CD4-positive, alpha-beta T cell treated with Interleukin-6 for 4 hours (primary cell): ENCODE measurements at places on chromosomes 1 and 21.

- no peak for DNase-seq
Measured at GRCh38 chr1:51517361-51518032, 1.6 kb downstream of the EPS15 start.

GRCh38 chr1:171351961-171352360 lies 38.0 kb downstream of the FMO4 start:
- DNase-seq, result no peak

DNA sequence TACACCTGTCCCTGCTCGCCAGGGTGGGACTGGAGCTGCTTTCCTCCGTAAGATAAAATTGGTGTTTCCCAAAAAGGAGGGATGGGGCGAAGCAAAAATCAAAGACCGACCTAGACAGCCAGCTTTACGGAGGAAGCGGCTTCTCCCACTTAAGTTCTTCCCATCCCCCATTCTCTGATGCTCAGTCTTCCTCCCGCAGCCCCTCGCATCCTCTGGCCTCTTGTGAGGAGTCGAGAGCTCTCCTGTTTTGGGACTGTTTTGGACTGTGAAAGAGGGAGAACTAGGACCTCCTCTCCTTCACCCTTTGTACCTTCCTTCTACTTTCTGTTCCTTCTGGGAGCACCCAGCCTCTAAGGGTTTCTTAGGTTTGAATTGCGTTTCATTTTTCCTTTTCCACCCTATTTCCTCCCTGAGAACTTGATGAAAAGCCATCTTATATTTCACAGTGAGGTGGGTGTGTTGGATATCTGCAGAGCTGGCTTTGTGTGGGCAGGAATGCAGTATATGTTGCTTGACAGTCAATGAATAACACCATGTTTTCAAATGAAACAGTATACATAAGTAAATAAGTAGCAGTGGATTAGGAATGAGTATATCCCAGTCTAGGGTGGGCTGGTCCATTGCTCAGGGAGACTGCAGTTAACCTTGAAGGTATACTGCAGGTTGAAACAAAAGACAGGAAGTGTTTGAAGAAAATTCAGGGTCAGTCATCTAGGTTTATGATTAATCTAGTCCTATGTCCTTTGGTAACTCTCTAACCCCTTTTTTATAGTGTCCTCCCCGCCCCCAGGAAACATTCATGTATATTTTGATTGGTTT lies 848 bp downstream of the CTTNBP2NL start:
- DNase-seq, result no peak

DNA sequence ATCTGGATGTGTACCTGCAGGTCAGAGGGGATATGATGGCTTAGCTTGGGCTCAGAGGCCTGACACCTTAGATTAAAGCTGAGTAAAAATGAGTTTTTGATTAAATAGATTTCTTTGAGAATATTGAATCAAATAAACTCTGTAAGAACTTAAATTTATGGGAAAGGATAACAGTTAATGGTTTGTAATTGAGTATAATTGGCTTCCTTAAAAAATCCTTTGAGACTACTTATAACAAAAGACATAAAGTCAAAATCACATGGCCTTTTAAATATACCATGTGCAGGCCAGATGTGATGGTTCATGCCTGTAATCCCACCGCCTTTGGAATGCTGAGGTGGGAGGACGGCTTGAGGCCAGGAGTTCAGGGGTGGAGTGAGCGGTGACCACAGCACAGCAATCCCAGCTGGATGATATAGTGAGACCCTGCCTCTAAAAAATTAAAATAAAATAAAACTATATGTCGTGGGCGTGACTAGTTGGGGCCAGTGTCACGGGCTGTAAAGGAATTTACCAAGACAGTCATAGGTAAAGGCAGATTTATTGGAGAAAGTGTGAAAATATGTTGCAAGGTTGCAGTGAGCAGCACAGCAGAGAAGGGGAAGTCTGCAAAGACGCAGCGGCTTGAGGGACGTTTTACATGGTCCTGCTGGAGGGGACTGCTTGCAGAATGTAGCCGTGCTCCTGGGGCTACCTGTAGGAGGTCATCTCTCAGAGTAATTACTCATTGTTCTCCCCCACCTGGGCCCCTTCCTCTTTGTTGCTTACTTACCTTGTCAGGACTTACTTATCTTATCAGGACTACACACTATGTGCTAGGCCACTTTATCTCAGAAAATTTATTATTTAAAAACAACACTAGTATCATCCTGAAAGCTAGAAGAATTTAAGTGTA lies 122.3 kb downstream of the ZMYM4 start:
- DNase-seq, result no peak

DNA sequence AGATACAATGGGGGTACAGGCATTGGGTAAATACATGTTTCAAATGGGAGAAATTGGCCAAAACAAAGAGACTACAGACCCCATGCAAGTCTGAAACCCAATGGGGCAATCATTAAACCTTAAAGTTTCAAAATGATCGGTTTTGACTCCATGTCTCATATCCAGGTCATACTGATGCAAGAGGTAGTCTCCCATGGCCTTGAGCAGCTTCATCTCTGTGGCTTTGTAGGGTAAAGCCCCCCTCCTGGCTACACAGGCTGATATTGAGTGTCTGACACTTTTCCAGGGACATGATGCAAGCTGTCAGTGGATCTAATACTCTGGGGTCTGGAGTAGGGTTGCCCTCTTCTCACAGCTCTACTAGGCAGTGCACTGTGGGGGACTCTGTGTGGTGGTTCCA lies 286.1 kb downstream of the LRRIQ3 start:
- no peak for DNase-seq

DNA sequence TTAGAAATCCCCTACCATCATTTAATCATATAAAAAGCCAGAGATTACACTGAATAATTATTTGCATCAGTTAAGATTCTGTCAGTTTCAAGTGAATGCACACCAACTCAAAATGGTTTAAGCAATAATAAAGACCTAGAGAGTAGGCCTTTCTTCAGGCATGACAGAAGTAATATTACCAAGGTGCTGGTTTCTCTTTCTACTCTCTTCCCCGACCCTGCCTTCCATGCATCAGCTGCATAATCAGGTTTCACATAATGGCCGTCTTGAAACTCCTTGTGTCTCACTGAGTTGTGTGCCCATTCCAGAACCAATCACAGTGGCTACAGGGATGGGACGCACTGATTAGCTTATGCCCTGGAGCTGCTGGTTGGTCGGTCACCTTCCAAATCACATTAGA lies 103.5 kb upstream of the SERTAD4 start:
- DNase-seq, result no peak

GRCh38 chr1:230261928-230262650 lies 164.0 kb downstream of the PGBD5 start:
- DNase-seq, result no peak

GRCh38 chr1:17540255-17541001 lies 930 bp downstream of the ARHGEF10L start:
- no peak for DNase-seq

DNA sequence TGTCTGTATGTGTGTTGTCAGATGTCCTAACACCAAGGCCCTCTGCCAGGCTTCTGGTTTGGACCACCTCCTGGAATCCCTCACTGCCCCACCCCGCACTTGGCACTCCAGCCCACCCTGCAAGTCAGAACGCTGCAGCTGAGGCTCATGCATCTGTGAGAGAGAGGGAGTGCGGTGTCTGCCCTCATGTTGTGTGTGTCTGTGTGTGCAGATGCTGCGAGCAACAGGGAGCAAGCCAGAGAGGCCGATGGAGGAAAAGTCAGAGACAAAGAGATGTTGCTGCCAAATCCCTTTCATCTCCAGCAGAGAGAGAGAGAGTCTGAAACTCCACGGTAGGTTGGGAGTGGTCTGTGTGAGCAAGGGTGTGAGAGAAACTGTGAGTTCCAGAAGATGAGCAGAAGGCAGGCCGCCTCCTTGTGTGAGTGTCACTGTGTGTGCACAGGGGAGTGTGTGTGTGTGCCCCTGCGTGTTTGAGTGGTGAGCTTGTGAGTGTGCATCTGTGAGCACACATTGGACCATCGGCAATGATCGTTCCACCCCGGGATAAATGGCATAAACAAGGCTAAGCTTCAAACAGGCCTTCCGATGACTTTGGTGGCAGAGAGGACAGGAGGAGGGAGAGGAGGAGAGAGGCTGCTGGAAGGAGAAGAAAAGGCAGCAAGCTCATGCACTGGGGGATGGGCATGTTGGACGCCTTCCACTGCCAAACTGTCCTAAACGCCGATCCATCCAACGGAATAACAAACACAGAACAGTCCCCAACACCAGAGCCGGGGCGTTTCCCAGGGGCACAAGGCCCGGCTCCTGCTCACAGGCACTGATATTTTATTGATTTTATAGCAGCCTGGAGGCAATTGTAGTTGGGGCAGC lies 99.2 kb upstream of the GRIK3 start:
- DNase-seq, result no peak
